ENCODE measurements at places on chromosomes 6 and 20.

GRCh38 chr20:46123482-46124245 is 5.5 kb downstream of the CD40 start:
- no peak for DNase-seq

DNA sequence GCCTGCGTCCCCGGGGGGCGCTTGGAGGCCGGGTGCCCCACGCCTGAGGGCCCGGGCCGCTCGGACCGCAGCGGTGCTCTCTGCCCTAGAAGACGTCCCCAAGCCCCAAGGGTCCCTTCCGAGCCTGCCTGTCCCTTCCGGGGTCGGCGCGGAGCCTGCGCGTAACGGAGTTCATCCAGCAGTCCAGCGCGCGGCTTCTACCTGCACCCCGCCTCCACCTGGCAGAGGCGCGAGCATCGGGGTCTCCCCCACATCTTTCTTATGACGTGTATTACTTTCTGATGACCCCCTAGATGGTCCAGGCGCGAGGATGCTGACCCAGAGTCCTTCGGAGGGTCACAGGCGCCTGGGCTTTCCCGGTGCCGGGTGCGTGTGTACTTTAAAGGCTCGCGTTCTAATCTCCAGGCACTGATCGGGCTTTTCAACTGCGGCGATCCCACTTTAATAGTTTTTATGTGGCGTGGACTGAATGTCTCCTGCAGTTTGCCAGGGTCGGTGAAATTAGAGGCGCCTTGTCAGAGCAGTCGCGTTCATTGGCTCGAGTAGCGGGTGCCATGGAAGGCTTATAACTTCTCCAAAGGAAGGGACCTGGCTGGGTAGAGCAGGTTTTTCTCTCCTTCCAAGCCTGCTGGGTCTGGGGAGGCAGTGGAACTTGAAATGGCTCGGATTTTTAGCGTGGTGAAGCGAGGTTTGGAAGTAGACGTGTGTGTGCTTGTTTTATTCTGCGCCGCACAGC is 912 bp downstream of the EYA4 start:
- DNase-seq = no peak

GRCh38 chr6:73353636-73354593 is at the start of gene DPPA5:
Gene DPPA5 (minus strand): TSS chr6:73354276. CDS start chr6:73354225, 51 bp downstream.
- no peak for DNase-seq

DNA sequence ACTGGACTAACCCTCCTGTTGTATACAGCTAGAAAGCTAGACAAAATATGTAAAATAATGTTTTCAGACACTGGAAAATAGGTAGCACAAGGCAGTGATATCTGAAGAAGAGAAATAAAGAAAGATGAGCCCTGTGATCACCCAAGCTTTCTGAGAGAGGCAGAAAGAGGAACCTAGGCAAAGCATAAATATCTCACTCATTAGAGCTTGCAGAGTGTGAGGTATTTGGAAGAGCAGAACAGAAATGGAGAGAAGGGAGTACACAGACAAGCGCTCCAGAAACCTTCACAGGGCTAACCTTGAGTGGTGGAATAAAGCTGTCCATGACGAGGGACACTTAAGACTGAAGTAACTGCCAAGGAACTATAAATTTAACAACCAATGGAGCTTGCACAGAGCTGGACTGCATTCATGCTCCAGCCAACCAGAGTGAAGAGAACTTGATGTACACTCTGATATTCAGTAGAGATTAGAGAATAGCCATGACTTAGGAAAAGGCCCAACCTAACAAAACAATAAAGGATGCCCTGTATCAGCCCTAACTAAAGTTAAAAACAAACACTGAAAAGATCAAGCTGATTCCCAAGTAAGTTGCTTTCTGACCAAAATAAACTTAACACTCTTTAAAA is 280.9 kb upstream of the STXBP5 start:
- no peak for DNase-seq

DNA sequence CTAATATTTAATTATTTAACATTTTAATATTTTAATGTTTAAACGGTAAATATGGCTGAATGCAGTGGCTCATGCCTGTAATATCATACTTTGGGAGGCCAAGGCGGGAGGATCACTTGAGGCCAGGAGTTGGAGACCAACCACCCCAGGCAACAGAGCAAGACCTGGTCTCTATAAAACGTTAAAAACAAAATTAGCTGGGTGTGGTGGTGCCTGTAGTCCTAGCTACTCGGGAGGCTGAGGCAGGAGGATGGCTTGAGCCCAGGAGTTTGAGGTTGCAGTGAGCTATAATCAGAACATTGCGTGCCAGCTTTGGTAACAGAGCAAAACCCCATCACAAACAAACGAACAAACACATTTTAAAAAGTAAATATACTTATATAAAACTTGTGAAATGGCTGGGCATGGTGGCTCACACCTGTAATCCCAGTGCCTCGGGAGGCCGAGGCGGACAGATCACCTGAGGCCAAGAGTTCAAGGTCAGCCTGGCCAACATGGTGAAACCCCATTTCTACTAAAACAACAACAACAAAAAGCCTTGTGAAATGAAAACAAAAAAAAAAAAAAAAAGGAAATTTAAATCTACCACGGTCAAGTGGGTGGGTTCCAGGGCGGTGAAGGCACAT is 8.2 kb downstream of the SRXN1 start:
- DNase-seq = no peak

GRCh38 chr6:14360565-14360964 is 243.0 kb downstream of the CD83 start:
- no peak for DNase-seq

DNA sequence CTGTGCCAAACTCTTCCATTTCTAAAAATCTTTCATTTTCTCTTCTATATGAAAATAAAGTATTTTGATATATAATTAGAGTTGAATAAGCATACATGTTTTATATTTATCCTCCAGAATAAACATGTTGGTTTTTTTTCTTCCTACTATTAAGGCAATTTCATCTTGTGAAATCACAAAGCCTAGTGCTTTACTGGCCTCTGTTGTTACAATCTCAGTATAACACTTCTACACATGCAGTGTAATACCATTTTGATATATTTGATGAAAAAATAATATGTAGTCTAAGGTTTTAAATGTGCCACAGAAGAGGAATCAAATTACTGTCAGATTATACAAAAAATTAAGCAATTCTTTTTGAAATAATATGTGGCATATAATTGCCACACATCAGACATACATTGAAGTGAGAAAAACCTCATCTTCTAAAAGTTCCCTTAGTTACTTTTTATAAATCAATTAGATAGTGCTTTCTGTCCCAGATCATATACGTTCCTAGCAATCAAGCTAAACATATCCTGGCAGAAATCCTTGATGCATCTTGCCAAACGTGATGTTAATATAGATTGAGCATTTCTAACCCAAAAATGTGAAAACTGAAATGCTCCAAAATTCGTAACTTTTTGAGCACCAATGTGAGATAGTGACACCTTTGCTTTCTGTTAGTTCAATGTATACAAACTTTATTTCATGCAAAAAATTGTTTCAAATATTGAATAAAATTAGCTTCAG is 225.1 kb upstream of the MANEA start:
- no peak for DNase-seq

DNA sequence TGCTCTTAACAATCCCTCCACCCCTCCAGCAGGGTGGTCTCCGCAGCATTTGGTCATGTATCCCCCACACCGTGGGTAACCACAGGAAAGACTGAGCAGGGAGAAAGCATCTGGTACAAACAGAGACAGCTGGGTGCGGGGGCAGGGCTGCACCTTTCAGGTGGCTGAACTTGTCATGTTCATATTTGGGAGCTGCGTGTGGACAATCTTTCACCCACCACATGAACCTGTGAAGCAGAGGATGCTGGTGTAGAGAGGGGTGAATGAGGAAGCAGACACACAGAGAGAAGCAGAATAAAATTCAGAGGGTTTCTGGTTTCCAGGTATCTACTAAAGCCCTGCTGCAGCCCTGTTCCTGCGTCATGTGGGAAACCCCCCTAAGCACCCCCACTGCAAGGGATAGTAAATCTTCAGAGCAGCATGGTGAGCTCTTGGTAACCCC is 8.9 kb downstream of the GFOD1 start:
- no peak for DNase-seq

DNA sequence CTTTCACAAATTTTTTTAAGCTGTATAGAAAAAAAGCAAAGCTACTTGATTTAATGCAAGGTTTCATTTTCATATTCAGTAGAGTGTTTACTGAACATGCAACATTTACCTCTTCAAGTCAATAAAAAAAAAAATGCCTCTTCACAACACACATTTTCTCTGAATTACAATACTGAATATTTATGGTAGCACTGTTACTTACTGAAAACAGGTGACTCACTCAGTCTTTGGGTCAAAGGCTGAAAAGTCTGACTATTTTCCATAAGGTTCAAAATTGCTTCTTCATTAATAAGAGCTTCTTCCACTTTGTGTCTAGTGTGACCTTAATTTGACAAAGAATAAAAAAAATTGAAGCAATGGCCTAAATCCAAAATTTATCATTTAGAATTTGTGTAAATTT is 101.9 kb downstream of the REV3L start:
- peak; percentile 36 for DNase-seq

DNA sequence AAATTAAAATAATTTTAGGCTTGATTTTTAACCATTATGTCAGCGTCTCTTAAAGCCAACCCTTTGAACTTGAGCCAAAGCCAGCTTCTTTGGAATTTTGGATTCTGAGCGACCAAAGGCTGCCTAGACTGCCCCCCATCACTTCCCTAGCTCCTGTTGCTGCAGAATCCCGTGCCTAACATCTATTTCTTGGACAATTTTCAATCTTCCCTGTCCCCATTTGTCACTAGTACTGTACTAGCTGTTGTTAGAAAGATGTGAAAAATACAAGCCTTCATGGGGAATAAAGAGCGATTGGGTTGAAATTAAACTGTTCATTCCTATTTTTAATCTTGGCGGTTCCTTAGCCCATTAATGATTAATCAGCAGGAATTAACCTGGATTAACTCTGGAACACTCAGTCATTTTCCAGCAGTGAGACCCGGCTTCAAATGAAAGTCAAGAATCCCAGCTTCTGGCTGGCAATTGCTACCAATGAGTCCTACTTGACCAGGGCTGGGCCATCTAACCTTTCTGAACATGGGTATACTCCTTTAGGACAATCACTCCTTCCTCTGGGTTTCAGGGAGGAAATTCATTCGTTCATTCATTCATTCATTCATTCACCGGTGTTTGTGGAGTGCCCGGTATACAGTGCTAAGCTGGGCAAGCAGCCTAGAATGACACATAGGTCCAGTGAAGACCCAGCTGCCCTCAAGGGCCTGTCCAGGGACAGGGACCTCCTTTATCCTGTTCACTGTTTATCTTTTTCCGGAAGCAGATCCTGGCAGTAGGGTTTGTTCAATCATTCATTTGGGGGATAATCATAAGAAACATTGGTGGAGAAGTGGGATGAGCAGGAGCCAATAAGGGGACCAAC is 1.4 kb upstream of the RRBP1 start:
- no peak for DNase-seq

- DNase-seq = no peak
Observed at GRCh38 chr6:16208989-16209388, 29.4 kb upstream of the GMPR start.

DNA sequence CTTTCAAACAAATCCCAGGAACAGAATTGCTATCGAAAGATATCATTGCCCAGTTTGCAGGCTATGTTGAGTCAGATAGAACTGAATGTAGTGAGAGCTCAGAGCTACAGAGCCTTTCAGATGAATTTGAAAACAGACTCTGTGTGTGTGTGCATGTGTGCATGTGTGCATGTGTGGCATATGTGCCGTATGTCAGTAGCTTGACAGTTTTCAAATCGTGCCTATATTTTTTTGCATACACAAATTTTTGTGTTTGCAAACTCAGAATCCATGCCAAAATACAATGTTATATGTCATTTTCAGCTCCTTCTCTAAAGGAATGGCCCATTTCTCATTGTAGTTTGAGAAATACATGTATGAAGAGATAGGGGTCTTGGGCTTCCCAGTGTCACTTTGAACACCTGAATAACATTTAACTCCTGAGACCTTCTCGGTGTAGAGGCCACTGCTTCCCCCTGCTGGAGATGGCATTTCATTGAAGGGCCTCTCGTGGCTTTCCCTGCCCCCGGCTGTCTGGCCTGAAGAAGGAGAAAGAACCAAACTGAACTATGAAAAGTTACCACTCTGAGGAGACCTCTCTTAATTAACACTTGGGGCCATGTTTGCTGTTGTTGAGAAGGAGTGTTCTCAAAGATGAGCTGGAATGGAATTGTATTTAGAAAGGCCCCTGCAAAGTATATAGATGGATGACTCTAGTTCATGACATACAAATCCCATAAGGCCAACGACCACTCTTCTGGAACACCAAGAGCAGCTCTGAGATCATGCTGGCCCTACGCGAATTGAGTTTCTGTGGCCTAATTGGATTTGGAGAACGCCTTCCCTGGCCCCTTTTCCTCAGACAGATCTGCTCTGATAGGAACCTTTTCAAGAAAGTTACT is 58.7 kb downstream of the VAPB start:
- DNase-seq = peak; percentile 72

DNA sequence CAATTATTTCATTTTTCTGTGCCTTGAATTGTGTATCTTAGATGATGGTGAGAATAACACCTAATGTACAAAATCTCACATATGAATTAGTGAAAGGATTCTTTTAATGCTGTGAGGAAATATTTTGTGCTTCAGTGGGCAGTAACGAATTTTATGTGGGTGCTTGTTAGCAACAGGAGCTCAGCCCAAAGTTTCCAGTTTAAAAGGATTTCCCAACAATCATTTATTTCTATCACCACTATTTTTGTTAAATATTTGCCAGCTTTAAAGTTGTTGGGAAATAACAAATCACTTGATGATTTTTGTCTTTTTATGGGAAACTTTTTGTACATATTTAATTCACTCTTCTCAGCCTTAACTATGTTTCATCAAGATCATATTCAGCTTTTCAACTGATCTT is 111.8 kb downstream of the QKI start:
- no peak for DNase-seq

DNA sequence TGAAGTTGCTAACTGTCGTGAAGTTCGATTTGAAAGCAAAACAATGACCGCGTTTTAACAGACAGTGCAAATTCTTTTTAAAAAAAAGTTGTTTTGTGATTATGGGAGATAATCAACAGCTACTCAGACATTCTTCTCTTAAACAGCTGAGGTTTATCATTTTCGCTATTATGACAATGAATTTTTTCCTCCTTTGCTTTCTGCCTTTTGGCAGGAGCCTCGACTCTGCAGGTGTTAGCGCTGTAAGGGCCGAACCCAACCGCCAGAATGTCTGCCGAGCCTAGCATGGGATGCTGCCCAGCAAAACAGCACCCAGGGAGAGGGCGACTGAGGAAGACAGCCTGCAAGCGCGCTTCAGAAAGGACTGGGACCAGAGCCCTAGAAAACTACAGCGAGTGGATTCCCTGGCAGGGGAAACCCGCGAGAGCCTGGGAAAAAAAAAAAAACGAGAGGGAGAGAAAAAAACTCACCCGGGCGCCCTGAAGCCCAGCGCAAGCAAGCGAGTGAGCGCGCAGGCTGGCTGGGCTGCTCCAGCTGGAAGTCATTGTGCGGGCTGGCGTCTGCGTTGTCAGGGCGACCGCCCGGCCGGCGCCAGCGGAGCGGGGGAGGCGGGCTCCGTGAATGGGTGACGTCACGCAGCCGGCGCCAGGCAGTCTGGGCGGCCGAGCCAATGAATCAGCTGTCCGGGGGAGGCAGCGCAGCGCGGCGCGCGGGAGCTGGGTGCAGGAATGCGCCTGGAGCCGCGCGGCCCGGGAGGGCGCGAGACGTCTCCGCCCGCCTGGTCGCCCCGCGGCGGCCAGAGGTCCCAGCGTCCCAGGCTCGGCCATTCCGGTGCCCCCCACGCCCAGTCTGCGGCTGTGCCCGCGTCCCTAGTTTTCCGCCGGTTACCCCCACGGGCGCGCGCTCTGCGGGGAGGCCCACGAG is 32.7 kb upstream of the ID4 start:
- DNase-seq = peak; percentile 91

GRCh38 chr20:278181-278580 is 12.4 kb downstream of the C20orf96 start:
- DNase-seq = no peak
